ENCODE measurements at places on chromosomes 7 and 10.

DNA sequence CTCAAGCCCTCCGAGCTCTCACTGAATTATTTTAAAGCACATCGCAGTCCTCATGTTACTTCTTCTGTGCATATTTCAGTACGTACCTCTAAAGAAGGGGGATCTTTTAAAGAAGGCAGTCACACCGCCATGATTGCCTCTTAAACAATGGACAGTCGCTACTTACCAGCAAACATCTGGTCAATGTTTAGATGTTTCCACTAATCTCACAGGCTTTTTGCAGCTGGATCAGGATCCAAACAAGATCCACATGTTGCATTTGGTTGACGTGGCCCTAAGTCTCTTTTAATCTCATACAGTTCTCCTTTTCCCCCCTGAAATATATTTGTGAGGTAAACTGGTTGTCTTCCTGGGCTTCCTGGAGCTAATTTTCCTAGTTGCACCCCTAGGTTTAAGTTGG lies 50.0 kb downstream of the PRF1 start:
- DNase-seq = no peak

GRCh38 chr10:101364721-101365120 lies 10.8 kb downstream of the BTRC start:
- no peak for DNase-seq

GRCh38 chr10:19919671-19920070 lies 103.4 kb downstream of the PLXDC2 start:
- DNase-seq = no peak

- no peak for DNase-seq
These were observed 3.7 kb downstream of the TMEM140 start for GRCh38 chr7:135151533-135151932.

- DNase-seq = no peak
These were observed 66.9 kb downstream of the SEMA3C start for GRCh38 chr7:80851896-80852476.

Data from CD4-positive, alpha-beta T cell treated with Interferon alpha-2 for 1 hour (primary cell).